Transverse colon (tissue), 4 donors: ENCODE measurements at places on chromosomes 2 and 18. TPM values are rescaled to one million over a fixed set of nuclear protein-coding genes. Genes with fewer than 3 reads are reported as not detected.

NPAS2 gene
- total RNA-seq = 63.0 TPM

SIX3 gene
- not detected for total RNA-seq

GRCh38 chr2:143850084-143850483, 669.8 kb downstream of the ZEB2 start:
- DNase-seq = no peak

DUSP11 gene
- 35.2 TPM for total RNA-seq

TMEM169 gene
- 6.4 TPM for total RNA-seq

DNA sequence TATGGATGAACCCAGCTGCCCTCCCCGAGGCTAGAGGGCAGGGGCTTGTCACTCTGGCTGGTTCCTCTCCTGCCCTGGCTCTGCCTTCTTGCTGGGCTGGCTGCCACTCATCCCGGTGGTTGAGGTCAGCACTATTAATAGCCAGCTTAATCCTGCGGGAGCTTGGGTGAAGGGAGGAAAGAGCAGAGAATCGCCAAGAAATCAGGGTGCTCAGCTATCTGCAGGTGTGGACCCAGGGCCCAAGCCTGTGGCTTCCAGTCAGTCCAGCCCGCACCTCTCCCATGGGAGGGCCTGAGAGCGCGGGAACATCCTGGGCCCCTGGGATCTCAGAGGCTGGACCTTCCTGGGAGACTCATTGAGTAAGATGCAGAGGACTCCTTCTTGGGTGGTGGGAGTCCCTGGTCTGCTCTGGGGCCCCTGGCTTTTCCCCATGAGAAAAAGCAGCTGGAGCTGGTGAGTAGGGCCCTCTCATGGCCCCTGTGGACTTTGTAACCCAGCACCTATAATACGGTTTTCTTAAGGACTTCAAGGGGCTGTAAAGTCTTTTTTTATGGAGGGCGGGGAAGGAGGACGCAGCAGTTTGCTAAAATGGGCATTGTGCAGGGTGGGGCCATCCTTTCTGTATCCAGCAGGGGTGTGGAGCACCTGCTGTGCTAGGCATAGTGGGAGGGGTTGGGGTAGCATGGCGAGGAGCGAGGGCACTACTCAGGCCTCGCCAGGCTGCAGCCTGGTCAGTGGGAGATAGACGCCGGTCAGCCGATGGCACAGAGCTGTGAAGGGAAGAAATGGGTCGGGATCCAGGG, 27.4 kb upstream of the CNNM3 start:
- DNase-seq = peak; percentile 87
